NCI-H510A (cell line): ENCODE measurements at places on chromosomes 7 and 10.
A peak's percentile ranks its signal among the peaks of the same experiment; 100 is the strongest.

- DNase-seq, result no peak
Observed at GRCh38 chr7:24882989-24883621, 96.9 kb downstream of the OSBPL3 start.

DNA sequence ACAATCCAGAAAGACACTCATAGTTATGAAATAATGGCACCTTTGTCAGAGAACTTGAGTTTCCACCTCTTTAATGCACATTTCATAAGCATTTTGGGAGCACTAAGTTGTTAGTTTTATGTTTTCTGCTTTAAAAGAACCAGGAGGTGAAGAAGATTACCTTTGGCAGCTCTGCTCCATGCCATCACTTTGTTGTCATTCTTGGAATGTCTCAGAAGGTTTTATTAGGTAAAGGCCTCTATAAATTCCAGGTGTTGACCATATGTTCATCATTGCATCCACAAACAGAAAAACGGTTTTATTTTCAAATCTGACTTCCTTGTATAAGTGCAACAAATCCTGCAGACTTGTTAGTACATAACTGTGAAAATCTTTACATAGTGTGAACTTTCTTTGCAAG lies 424.8 kb downstream of the MDFIC start:
- DNase-seq, result no peak

- no peak for DNase-seq
Observed at GRCh38 chr10:14089556-14090292, 241.0 kb downstream of the FRMD4A start.

- no peak for DNase-seq
Observed at GRCh38 chr7:44162785-44163395, 21.8 kb upstream of the MYL7 start.

GRCh38 chr7:106277976-106278375 lies 6.8 kb downstream of the NAMPT start:
- no peak for DNase-seq

- peak; percentile 1 for DNase-seq
Observed at GRCh38 chr7:12524794-12525386, 45.6 kb upstream of the SCIN start.

DNA sequence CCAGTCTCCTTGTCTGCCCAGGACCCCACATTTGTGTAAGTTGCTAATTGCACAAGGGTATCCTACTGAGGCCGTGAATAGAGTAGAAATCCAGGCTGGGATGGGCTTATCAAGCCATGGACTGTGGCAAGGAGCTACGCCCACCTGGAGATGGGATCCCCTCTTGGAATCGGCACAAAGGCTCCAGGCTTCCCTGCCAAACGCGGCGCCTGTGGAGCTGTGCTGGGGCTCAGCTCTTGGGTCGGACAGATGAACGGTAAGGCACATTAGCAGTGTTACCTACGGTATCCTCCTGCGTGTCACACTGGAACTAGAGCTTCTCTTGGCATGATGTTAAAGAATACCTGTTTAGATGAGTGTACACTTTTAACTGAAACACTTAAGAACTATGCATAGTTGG lies 196.7 kb downstream of the CELF2 start:
- no peak for DNase-seq

DNA sequence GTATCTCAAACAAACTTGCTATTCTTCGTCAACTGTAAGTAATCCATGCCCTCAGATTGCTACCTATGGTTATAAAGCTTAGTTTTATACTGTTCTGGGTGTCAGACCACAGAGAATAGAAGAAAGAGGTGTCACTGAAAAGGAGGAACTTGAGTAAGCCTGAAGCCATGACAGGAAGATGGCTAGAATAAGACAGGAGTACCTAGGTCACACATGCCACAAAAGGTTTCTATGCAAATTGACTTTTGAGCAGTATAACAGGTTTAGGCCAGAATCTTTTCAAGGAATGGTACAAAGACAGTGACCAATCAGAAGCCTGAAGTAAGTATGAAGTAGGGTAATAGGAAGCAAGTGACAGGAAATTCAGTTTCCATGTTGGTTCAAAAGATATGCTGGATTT lies 23.5 kb downstream of the FBXW4 start:
- no peak for DNase-seq

- DNase-seq, result no peak
Observed at GRCh38 chr10:92278996-92279696, 11.7 kb downstream of the CPEB3 start.

- no peak for DNase-seq
Observed at GRCh38 chr7:132022188-132022587, 465.8 kb upstream of the PODXL start.

DNA sequence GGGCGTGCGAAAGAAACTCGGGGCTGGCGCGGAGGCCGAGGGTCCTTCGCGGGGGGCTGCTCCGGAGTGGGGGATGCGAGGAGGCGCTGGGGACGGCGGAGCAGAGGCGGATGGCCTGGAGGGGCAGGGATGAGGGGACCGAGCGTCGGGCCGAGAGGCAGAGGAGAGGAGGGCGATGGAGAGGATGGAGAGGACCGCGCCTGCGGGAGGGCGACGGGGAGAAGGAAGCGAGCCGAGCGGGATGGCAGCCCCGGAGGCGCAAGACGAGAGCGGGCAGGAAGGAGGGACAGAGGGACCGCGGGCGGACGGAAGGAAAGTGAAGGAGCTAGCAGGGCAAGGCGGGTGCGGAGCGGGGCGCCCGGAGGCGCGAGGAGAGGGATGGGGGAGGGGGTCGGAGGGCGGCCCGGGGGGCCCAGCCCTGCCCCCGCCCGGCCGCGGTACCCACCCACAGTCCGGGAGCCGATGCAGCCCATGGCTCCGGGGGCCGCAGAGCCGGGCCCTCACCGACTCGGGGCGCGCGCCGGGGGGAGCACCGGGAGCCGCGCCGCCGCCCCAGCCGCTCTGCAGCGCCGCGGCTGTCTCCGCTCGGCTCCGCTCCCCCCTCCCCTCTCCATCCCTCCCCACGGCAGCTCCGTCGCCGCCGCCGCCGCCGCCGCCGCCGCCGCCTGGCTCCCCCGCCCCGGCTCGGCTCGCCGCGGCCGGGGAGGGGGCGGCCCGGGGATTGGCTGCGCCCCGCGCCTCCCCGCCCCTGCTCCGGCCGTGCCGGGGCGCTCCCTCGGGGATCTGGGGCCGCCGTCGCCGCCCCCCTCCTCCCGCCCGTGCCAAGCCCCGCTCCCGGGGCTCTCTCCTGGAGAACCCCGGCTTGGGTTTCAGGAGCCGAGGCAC lies at the start of gene FAM131B:
FAM131B (minus strand) TSS at position 583 of the 885 bp plus-strand sequence; CDS start at position 473, 110 bp downstream.
- no peak for DNase-seq

DNA sequence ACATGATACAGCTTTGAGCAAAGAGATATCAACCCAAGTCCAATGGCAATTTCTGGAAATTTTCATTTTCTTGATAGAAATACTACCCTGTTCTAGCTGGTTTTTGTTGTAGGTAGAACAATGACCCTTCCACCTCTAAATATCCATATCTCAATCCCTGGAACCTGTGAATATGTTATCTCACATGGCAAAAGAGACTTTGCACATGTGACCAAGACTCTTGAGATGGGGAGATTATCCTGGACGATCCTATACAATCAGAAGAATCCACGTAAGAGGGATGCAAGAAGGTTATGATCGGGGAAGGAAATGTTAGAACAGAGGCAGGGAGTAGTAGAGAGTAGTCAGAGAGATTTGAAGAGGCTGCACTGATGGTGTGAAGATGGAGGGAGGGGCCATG lies 124.9 kb downstream of the CCDC71L start:
- no peak for DNase-seq

GRCh38 chr10:15483215-15484075 lies 112.4 kb upstream of the FAM171A1 start:
- no peak for DNase-seq

GRCh38 chr7:2919256-2919655 lies 75.1 kb upstream of the GNA12 start:
- DNase-seq, result no peak

DNA sequence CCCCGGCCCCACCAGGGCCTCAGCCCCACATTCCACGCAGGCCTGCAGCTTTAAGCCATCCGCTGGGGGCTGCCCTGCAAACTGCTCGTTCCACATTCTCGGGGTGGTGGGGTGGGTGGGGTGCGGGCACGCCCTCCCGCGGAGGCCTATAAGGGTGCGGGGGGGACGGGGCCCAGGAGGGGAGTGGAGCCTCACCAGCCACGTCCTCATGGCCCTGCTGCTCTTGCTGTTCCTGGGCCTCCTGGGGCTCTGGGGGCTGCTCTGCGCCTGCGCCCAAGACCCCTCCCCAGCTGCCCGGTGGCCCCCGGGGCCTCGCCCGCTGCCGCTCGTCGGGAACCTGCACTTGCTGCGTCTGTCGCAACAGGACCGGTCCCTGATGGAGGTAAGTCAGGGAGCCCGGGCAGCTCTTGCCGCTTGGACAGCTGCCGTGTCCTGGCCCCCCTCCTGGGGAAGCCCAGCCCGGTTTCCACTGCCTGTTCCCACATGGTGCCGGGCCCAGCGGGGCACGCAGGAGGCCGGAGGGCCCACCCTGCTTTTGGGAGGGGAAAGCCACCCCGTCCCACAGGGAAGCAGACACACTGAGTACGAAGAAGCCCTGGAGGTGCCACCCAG lies at the start of gene CYP2W1:
CYP2W1 (plus strand) TSS at position 178 of the 612 bp plus-strand sequence; CDS start at position 209, 31 bp downstream.
- no peak for DNase-seq

- DNase-seq, result no peak
Observed at GRCh38 chr7:89887489-89887888, 266.8 kb upstream of the STEAP1 start.

GRCh38 chr7:99106821-99107241 lies 37.1 kb downstream of the SMURF1 start:
- no peak for DNase-seq

GRCh38 chr10:17235136-17235535 lies 7.1 kb downstream of the VIM start:
- no peak for DNase-seq

DNA sequence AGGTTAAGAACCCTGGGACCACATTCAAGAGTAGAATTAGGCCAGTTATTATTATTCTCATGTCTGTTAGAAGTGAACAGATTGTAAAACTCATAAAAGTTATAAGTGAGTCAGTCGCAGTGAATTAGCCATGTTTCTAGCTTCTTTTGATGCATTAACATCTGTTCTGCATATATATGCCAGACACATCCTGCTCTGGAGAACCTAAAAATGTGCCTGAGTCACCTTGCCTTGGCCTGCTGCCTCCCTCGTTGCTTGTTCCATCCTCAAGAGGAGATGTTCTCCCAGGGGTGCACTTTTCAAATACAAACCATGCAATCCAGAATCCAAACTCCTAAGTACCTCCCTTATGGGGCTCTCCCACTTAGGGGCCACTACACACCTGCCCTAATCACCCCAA lies 14.8 kb downstream of the TSPAN12 start:
- DNase-seq, result no peak

DNA sequence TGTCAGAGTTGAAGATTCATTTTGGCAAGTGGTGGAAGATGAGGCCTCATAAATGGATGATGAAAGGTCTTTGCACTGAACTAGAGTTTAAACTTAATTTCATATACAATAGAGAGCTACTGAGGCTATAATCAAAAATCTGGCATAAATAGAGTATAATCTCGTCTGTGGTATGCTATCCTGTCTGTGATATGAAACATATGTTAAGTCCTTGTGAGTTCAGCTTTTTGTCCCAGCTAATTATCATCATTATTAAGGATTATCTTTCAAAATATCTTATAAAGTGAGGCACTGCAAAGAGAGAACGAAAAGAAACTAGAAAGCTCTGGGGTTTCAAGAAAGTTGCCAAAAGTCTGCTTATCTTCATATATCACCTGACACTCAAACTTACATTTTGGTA lies 83.4 kb downstream of the GAD2 start:
- no peak for DNase-seq

GRCh38 chr10:97713826-97714400 lies 383 bp downstream of the MARVELD1 start:
- peak; percentile 63 for DNase-seq

DNA sequence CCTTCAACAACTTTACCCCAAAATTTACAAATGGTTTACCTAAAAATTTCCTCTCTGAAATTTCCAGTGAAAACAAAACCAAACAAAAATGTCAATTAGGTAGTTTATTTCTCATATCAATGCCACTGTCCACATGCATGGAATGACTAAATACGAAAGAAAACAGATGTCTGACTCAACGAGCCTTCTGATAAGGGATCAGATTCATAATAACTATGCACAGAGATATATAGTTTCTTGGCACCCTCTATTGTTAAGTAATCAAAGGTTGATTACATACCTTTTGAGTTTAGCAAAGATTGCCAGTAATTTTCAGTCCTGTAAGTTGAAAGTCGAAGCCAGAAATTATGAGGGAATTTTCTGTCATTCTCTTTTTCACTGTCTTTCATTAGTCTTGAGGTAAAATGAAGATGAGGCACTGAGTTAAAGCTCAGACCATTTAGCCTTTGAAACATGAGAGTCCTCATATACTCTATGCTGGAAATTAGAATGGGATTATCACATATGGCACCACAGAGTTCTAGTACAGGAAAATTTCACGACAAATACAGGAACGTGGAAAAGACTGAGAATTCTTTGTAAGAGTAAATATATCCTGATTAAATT lies 519.1 kb upstream of the ANKRD30A start:
- no peak for DNase-seq

- DNase-seq, result no peak
Observed at GRCh38 chr7:65390588-65390987, 16.9 kb downstream of the ZNF92 start.

GRCh38 chr10:131402771-131403650 lies 91.5 kb upstream of the TCERG1L start:
- no peak for DNase-seq

DNA sequence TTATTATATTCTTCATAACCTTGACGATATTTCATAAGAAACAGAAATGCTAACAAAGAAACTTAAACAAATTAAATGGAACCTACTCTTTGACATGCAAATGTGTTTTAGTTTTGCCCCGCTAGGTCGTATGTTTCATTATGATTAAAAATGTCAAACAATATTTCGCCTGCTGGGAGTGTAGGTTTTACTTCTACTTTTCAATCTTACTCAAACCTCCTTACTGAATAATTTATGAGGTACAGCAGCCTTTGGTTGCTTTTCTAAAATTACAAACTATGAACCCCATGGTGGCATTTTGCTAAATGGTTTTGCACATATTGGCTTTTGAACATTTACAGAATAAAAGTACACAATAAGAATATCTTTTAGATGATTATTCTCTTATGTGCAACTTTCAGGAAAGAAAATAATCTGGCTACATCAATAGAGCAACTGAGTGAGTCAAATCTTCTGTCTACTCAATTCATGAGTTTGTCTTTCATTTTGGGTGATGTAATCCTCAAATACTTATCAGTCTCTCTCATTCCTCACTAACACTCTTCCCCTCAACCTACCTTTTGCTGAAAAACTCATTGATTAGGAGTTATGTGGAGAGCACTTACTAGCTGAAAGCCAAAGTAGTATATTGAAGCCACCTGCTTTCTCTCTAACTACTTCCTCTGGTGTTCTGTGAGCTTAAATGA lies 1226.4 kb downstream of the XPNPEP1 start:
- DNase-seq, result no peak

- no peak for DNase-seq
Observed at GRCh38 chr7:21412410-21412851, 15.5 kb upstream of the SP4 start.
